CD4-positive, alpha-beta T cell treated with Interleukin-2 at 100 ng/mL for 4 hours (primary cell): ENCODE measurements at places on chromosomes 5 and 9.

DNA sequence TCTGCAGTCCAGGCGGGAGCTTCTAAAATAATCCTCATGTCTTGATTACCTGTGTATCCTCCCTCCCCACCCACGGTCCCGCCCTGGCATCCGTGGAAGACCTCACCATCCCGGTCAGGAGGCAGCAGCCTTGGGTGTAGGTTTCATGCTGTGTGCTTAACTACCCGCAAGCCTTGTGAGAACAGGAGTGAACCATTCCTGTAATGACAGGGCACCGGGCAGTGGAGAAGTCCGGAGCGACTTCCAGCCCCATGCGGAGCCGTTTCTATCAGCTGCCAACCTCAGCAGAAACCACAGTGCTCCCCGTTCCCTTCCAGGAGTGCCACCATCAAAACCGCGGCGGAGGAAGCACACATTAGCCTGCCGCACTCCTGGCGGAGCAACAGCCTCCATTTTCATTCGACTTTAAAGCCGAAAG lies 123.5 kb upstream of the LMX1B start:
- no peak for DNase-seq

- DNase-seq, result no peak
Observed at GRCh38 chr9:120971938-120972337, 45.3 kb upstream of the TRAF1 start.

GRCh38 chr5:9851458-9851857 lies 221.3 kb upstream of the TAS2R1 start:
- no peak for DNase-seq

DNA sequence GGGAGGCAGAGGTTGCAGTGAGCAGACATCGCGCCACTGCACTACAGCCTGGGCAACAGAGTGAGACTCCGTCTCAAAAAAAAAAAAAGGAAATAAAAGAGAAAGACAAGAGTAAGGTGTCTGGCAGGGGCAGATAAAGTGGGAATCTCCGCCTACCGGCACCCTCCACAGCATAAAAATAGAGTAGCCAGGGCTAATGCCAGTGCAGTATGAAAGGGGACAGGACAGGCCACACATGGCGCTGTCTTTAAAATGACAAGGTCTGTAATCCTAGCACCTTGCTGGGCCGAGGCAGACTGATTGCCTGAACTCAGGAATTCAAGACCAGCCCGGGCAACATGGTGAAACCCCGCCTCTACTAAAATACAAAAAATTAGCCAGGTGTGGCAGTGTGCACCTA lies 7.8 kb downstream of the BICD2 start:
- no peak for DNase-seq

- no peak for DNase-seq
Observed at GRCh38 chr5:150192462-150192861, 2.6 kb downstream of the SLC6A7 start.

- DNase-seq, result no peak
Observed at GRCh38 chr9:81979196-81979595, 9.4 kb upstream of the SPATA31D1 start.

GRCh38 chr5:124921694-124922093 lies 175.3 kb upstream of the ZNF608 start:
- DNase-seq, result no peak

DNA sequence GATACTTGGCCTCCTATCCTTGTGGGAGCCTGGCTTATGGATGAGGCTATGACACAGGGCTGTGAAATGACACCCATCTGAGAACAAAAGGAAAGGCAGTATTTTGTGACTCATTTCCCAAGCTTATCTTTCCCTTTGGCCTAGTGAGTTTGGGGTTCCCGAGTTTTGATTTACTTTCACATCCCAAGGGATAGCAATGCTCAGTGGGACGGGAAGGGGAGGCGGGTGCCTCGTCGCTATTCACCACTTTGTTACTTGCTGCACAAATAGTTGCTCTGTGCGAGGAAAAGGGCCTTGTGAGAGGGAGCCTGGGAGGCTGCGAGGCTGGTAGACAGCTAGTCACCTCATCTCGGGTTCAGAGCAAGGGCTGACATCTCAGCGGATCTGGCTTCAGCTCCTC lies 59.1 kb upstream of the ENTREP1 start:
- DNase-seq, result no peak

- DNase-seq, result no peak
Observed at GRCh38 chr5:179253730-179254129, 91.5 kb downstream of the ADAMTS2 start.

DNA sequence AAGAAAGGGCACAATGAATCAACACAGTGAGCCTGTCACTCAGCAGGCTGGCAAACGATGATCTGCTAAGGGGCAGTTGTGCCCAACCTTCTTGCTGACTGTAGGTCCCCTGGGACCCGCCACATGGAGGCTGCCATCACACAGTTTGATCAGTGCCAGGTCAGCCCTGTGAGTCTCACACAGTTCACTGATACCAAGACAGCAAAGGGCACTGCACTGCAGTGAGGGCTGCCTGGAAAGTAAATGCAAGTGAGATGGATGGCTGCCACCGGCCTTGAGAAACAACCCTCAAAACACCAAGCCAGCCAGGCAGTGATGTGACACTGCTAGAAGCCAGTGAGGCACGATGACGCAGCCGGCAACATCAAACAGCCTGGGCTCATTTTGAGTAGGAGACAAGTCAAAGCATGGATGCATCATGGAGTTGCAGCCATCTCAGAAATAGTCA lies 30.3 kb downstream of the FOXD1 start:
- DNase-seq, result no peak

DNA sequence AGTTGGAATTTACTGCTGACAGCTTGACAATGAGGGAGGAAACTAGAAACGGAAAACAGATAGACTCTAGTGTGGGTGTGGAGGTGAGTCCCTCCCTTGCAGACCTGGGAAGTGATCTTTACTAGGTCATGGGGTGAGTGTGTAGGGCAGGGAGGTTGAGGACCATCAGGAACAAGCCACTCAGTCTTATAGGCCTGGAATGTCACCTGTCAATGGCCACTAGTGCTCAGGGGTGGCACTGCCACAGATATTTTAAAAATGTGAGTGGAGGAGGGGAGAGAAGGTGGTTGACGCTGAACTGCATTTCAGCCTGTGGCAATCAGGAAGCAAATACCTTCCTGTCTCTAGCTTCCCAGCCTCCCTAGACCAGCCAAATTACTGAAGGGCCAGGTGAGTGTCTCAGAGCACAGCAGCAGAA lies 9.0 kb downstream of the OR2S2 start:
- no peak for DNase-seq

GRCh38 chr9:90288275-90288639 lies 354.4 kb downstream of the DIRAS2 start:
- no peak for DNase-seq

GRCh38 chr9:105044518-105044917 lies 116.6 kb upstream of the ABCA1 start:
- no peak for DNase-seq

DNA sequence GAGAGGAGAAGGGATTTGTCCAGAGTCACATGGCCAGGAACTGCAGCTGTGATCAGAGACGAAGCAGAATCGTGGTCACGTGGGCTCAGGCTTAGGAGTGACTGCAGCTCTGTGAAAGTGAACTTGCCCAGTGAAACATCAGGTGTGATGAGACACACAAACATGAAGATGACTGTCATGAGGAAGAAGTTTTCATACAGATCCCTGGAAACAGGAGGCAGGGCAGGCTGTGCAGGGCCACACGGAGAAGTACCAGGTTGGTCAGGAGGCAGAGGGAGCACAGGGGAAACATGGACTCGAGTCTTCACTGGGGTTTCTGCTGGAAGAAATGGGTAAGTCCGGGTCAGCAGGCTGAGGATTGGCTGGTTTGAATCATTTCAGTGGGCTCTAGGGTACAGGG lies 64.1 kb downstream of the BARX1 start:
- no peak for DNase-seq

- no peak for DNase-seq
Observed at GRCh38 chr5:169826618-169827017, 153.7 kb downstream of the INSYN2B start.

- no peak for DNase-seq
Observed at GRCh38 chr5:159518371-159518770, 188.1 kb upstream of the IL12B start.

DNA sequence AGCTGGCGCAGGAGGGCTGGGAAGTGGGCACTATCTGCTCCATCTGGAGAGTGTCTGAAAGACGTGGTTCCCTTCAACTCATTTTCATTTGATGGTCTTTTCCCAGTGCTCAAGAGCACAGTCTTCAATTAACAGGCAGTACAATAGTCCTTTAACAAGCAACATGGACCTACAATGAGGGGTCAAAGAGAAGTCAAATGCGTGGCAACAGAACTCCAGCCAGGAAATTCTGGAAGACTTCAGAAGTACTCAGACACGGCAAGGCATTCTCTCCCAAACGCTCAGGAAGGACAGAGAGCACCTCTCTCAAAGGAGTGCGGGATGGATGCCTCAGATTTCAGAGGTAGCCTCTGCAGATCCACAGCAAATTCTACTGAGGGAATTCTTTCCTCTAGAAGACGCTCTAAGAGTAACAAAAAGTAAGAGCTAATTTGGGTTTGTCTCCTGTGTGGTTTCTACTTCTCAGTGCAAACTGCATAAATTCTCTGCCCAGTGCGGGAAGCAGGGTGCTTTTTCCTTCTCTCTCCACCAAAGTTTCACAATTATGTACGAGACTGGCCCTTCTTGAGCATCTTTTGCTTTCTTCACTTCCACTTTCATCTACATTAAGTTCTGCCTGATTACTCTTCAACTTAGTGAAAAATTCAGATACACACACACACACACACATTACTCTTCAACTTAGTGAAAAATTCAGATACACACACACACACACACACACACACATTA lies 56.4 kb downstream of the LHFPL2 start:
- DNase-seq, result no peak

DNA sequence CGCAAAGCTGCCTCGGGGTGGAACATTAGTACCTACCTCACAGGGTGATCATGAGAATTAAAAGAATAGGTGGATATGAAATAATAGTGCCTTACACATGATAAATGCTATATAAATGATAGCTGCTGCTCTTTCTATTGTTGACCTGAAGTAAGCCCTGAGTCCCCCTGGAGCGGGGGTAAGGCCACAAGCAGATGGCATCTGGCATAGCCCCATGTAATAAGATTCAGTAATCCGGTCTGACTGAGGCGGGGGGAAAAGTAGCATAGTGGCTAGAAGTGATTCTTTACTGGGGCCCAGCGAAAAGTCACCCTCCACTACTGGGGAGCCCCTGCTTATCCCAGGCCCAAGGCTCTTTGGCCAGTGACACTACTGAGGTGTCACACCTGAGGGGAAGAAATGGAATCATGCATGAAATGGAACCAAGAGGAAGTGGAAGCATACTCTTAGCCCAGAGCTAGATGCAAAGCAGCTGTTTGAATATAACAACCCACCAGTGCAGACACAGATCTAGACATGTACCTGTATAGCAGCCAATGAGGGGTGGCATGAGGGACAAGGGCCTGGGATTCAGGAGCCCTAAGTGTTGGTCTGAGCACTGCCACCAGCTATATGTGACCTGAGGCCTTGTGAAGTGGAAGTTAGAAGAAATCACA lies 16.1 kb upstream of the FGFR4 start:
- no peak for DNase-seq

DNA sequence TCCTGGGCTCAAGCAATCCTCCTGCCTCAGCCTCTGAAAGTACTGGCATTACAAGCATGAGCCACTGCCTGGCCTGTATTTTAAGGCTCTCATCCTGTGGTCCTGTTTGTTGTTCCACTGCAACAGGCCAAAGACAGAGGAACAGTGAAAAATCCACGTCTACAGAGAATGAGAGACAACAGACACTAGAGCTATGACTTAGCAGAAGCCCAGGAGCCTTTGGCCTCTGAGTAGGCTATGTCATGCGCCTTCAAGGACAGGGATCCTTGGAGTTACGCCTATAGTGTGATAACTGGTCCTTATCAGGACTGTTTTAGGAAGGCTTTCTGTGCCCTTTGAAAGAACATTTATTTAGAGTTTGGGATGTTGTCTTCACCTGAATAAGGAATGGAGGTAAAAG lies 10.5 kb downstream of the POC5 start:
- no peak for DNase-seq

- DNase-seq, result no peak
Observed at GRCh38 chr5:1593903-1594356, 70.2 kb upstream of the LPCAT1 start.

DNA sequence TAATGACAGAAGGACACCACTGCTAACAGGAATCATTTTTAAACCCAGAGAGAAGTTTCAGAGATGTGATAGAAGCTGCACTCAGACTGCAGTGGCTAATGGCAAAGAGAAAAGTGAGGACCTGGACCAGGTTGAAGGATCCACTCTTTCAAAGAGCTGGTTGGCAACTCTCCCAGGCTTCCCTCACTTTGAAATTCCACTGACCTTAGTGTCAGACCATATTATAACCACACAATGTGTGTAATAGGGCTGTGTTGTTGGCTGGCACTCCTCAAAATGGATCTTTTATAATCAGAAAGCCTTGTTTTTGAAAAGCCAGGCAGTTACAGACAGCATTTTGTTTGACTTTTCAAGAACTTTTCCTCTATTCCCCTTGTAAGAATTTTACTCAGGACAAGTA lies 280.7 kb downstream of the PRELID2 start:
- DNase-seq, result no peak

- DNase-seq, result no peak
Observed at GRCh38 chr5:140420226-140420570, 18.6 kb downstream of the ANKHD1 start.

GRCh38 chr9:124040186-124040931 lies 28.8 kb downstream of the LHX2 start:
- no peak for DNase-seq
